Omental fat pad (tissue), 4 donors: ENCODE measurements at places on chromosomes 5 and 9. TPM values are rescaled to one million over a fixed set of nuclear protein-coding genes. Genes with fewer than 3 reads are reported as not detected.

DNA sequence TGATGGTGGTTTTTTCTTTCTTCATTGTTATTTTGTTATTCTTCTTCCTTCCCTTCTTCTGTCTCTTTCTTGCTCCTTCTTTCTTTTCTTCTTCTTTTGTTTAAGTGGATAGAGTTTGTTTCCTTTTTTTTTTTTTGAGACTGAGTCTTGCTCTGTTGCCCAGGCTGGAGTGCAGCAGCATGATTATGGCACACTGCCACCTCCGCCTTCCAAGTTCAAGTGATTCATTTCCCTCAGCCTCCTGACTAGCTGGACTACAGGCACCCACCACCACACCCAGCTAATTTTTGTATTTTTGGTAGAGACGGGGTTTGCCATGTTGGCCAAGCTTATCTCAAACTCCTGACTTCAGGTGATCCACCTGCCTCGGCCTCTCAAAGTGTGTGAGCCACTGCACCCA is 40.3 kb downstream of the JAK2 start:
- DNase-seq: no peak

- no peak for DNase-seq
Observed at GRCh38 chr5:96339862-96340261, 93.2 kb downstream of the PCSK1 start.

GRCh38 chr5:17723876-17724275 is 89.6 kb downstream of the TAF11L14 start:
- DNase-seq: no peak

ISOC1 gene
- 24.5 TPM for total RNA-seq

NKD2 gene
- 7.1 TPM for total RNA-seq

DNA sequence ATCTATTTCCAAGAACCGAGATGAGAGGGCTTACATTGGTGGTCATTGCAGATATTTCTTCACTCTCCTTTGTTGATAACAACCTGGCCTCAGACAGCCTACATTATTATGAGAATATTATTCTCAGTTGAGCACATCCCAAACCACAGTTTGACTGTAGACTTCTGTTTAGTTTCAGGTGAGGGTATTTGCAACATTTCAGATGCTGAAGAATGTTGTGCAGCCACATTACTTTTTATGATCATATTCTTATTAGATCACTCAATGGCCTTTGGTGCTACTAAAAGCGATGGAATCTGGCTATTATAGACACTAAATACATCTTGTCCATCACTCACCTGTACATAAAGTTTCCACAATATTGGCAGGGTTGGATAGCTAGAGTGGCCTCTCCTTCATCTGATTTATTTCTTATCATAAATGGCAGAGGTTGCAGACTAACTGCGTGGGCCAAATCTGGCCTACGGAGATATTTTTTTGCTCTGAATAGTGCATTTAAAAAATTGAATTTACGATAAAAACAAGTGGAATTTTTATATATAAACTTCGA is 26.2 kb upstream of the RICTOR start:
- DNase-seq: no peak

- no peak for DNase-seq
Observed at GRCh38 chr5:35884773-35885172, 28.1 kb downstream of the IL7R start.

DNA sequence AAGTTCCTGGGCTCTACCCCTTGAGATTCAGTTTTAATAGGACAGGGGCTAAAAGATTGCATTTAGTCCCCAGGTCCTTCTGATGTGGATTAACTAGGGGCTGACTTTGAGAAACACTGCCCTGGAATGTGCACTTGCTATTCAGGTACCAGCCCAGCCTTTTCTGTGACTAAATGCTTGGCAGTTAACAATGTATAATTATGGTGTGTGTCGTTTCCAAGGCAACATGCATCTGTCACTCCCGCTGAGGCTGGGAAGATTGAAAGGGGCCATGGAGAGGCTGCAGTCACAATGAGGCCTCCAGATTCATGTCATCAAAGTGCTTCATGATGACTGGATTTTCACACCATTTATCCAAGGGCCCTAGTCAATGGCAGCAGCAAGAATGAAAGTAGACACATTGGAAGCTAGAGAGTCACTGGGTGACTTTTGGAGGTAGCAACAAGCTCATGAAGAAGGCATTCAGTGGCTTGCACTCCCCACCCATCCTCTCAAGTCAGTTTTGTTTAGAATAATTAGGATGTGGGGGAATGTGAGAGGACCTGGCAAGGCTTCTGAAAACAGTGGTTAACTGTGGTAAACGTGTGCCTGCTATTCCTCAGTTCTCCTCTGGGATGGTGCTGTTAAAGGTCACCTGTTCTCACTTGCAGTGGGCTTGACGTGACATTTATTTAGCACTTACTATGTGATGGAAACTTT is 28.3 kb downstream of the RAI14 start:
- DNase-seq: no peak

ZNF883 gene
- 2.0 TPM for total RNA-seq

- no peak for DNase-seq
Observed at GRCh38 chr5:157463621-157464518, 3.9 kb downstream of the NIPAL4 start.

- no peak for DNase-seq
Observed at GRCh38 chr9:24007185-24007584, 181.1 kb upstream of the ELAVL2 start.

GRCh38 chr5:143742951-143743350 is 69.0 kb upstream of the HMHB1 start:
- DNase-seq: no peak

DNA sequence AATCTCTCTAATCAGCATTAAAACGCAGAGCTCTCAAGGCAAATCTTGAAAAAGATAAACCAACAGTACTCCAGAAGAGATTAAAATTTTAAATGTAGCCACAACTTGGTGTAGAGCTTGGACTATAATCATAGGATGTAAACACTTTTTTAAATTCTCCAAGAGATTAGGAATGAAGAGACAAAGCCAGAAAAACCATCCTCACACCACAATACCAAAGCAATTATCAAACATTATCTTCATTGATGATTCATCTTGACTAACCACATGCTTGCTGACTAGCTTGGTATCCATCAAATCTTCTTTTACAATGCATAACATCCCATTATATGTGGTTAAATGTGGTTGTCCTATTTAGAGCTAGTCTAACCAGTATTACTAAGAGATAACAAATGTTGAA is 815.1 kb downstream of the TLE1 start:
- DNase-seq: no peak

GRCh38 chr5:107284822-107285525 is 385.8 kb downstream of the EFNA5 start:
- no peak for DNase-seq

FOXD4L3 gene
- total RNA-seq: not detected

- no peak for DNase-seq
Observed at GRCh38 chr5:53179691-53180090, 70.1 kb upstream of the MOCS2 start.

DNA sequence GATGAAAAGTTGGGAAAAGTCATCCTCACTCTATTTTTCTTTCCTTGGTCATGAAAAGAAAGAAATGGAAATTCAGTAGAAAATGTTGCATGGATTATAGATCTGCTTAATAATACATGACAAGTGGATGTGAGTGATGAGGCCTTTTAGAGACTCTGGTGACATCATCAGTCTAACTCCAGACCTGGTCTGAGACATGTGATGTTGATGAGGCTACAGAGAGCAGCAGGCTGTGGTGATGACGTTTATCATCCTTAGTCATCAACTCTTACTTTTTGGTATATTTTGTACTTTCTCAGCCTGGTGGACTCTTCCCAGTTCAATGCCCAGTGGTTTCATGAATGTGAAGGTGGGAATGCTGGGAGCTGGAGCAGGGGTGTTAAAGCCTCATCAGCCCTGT is 116.4 kb downstream of the TTLL11 start:
- no peak for DNase-seq

GRCh38 chr5:22751536-22751935 is 101.6 kb downstream of the CDH12 start:
- no peak for DNase-seq

DNA sequence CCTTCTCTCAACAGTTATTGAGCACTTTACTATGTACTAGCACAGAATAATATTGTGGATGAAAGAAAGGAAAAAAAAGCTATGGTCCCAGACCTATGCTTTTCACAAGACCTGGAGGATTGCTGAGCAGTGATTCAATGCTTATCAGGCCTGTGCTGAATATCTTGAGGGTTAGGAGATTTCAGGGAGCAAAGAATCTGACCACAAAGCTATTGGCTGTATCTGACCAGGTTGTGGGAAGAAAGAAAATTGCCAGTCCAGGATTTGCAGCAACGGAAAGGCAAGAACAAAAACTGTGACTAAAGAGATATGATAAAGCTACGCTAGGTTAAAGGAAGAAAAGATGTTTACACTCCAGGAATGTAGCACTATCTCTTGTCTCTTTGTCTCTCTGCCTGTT is 14.9 kb upstream of the MACIR start:
- DNase-seq: no peak

- peak; percentile 45 for DNase-seq
Observed at GRCh38 chr9:112061152-112061740, 113.9 kb downstream of the SUSD1 start.

DMGDH gene
- 13.9 TPM for total RNA-seq

MYORG gene
- 12.1 TPM for total RNA-seq

KIAA0825 gene
- total RNA-seq: 9.3 TPM

DNA sequence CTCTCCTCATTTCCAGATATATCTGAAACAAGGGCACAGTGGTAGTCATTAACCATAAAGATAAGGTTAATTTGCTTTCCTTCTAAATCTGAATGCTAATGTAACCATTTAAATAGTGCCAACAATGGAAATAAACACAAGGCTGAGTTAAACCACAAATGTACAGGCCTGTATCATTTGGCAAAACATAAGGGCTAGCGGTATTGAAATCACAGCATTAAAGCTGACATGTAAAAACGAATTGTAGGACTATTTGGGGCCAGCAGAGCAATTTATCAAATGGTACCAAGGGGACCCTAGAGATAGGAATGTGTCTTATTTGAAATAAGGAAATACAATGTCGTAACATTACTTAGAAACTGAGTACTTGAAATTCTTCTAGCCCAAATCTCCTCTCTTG is 247.5 kb upstream of the RPS23 start:
- no peak for DNase-seq

C6 gene
- total RNA-seq: 9.4 TPM

RNF180 gene
- 18.1 TPM for total RNA-seq

DNA sequence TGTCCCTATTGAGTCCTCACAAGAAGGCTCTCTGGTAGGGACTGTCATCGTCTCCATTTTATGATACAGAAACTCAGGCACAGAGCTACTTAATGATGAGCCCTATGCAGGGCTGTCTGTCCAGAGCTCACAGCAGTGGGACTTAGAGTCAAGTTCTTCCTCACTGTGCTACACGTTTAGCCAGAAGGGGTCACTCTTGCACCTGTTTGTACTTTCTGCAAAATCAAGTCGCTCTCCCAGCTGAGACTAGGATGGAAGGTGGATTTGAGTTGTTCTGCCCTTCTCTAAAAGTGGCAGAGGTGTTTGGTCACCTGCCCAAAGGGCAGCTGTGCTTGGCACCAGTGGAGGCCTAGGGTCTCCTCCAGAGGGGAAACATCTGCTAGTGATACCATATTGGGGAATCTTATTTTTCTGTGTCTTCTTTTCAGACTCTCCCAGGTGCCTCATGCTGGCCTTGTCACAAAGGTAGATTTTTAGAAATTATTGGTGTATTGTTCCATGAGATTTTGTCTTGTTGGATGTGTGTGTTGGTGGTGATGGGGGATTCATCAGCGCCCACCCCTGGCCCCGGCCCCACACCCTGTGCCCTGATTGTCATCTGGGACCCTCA is 104.2 kb downstream of the PPARGC1B start:
- DNase-seq: no peak

SPINK4 gene
- total RNA-seq: not detected

DNA sequence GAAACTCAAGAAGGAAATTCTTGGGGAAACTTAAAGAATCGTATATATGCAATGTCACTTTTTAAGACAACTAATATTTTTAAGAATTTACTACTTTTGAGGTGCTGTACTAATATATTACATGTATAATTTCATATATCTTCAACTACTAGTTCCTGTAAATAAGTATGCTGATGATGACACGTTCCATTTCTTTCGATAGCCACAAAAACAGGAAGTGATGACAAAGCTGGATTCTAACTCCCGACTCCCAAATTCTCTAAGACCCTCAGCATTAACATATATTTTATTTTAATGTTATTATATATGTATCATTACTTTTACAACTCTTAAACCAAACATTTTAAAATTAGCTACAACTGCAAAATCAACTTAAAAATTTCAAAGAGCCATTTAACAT is 74.8 kb downstream of the STK32A start:
- DNase-seq: no peak

GRCh38 chr5:159208514-159209437 is 577 bp downstream of the RNF145 start:
- DNase-seq: no peak

DNA sequence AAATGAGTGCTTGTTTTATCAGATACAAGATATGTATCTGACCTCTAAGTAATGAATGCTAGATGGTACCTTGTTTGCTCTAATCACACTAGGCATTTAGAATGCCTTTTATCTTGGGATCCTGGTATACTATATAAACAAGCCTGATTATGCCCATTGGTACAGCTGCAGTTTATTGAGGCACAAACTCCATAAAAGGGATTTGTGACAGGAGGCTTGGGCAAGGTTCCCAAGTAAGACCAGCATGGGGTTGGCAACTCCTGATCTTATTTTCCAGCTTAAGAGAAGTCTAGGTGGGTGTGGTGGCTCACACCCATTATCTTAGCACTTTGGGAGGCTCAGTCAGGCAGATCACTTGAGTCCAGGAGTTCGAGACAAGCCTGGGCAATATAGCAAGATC is 93.9 kb upstream of the DMRT1 start:
- DNase-seq: no peak

DNA sequence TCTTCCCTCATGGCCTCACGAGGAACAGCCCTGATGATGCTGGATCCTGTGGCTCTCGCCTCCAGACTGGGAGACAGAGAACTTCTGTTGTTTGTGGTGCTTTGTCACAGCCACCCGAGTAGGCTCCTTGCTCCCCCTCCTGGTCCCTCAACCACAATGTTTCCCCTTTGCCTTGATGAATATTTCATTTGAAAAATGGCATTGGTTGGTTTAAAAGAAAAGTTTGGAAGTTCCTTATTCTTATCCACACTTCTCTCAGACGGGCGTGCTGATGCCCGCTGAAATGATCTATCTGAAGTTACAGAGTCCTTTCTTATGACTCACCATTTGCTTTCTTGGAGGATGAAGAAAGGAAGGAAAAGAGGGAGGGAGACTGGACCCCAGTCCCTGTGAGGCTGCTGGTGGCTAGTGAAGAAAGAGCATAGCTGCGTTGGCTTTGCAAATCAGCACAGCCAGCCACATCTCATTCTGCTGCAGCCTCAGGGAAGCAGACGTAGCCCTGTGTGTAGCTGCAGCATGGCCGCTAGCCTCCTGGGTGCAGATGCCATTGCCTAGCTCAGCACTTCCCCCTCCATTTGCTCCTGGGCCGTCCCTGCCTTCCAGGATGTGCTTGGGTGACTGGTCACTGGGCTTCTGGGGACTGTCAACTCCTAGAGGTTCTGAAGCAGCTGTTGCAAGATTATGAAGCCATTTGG is 185.9 kb downstream of the ERCC6L2 start:
- DNase-seq: no peak

GRCh38 chr9:16029796-16030363 is 477.0 kb downstream of the CCDC171 start:
- DNase-seq: no peak

PCDHGB2 gene
- total RNA-seq: 15.3 TPM
